ENCODE measurements at places on chromosomes 2 and 18. TPM values are rescaled to one million over a fixed set of nuclear protein-coding genes. Genes with fewer than 3 reads are reported as not detected.

CYP1B1 gene
- 2.7 TPM for total RNA-seq

ZNF2 gene
- total RNA-seq, result 2.2 TPM

UGT1A5 gene
- not detected for total RNA-seq

MGAT4A gene
- total RNA-seq, result 3.3 TPM

ZNF142 gene
- 43.4 TPM for total RNA-seq

GLI2 gene
- total RNA-seq, result 59.3 TPM

PROKR1 gene
- total RNA-seq, result 1.5 TPM

UXS1 gene
- total RNA-seq, result 46.3 TPM

STPG4 gene
- total RNA-seq, result 0.13 TPM

TRIM43 gene
- total RNA-seq, result not detected

SF3B1 gene
- total RNA-seq, result 278 TPM

COL3A1 gene
- not detected for total RNA-seq

AMMECR1L gene
- total RNA-seq, result 20.0 TPM

TRABD2A gene
- total RNA-seq, result 1.7 TPM

RUFY4 gene
- total RNA-seq, result 0.44 TPM

SH3YL1 gene
- 25.3 TPM for total RNA-seq

NETO1 gene
- total RNA-seq, result 5.9 TPM

PDE1A gene
- not detected for total RNA-seq

BCL2 gene
- total RNA-seq, result 1.3 TPM

IFIH1 gene
- total RNA-seq, result 0.81 TPM

NEURL3 gene
- not detected for total RNA-seq

SUCLG1 gene
- 40.0 TPM for total RNA-seq

GAL3ST2 gene
- 0.37 TPM for total RNA-seq

DSC3 gene
- 0.61 TPM for total RNA-seq

CACNB4 gene
- 1.4 TPM for total RNA-seq

PSMA8 gene
- not detected for total RNA-seq

TCF23 gene
- not detected for total RNA-seq

CDH2 gene
- 36.2 TPM for total RNA-seq

CD8A gene
- not detected for total RNA-seq

GCG gene
- not detected for total RNA-seq

TFCP2L1 gene
- total RNA-seq, result 1.9 TPM

TNFAIP6 gene
- total RNA-seq, result 0.81 TPM

CNDP1 gene
- total RNA-seq, result 0.29 TPM

KIF1A gene
- 204 TPM for total RNA-seq

KCNF1 gene
- total RNA-seq, result 3.2 TPM

SOCS6 gene
- total RNA-seq, result 24.5 TPM

AGXT gene
- total RNA-seq, result not detected

SULT1C4 gene
- 0.96 TPM for total RNA-seq

POTEC gene
- total RNA-seq, result not detected

GNAL gene
- total RNA-seq, result 23.8 TPM

LRRC30 gene
- not detected for total RNA-seq

CNNM3 gene
- 25.0 TPM for total RNA-seq

DSEL gene
- 5.3 TPM for total RNA-seq

KYNU gene
- total RNA-seq, result not detected

IL18R1 gene
- not detected for total RNA-seq

DNAJC27 gene
- total RNA-seq, result 4.6 TPM

BCL11A gene
- total RNA-seq, result 92.7 TPM

STK17B gene
- 6.1 TPM for total RNA-seq

LIPT1 gene
- total RNA-seq, result 8.9 TPM

Measured in H9 (cell line).